Activated CD8-positive, alpha-beta memory T cell treated with anti-CD3 and anti-CD28 coated beads, Interleukin-2, amount 10 ng/mL, durations not matched to agents 7 days and 5 days (primary cell): ENCODE measurements at places on chromosomes 1 and 21. TPM values are rescaled to one million over a fixed set of nuclear protein-coding genes. Genes with fewer than 3 reads are reported as not detected.

Gene AGT
- total RNA-seq: not detected

Gene LCA5L
- total RNA-seq: not detected

Gene RAB3B
- 0.05 TPM for total RNA-seq

Gene HSD3B2
- total RNA-seq: not detected

Gene RNU1-3
- total RNA-seq: 3,744 TPM

Gene AADACL3
- not detected for total RNA-seq

Gene SH3BP5L
- 27.4 TPM for total RNA-seq

Gene SMPDL3B
- total RNA-seq: 0.40 TPM

Gene SPRR2E
- total RNA-seq: not detected

Gene CACNA1E
- total RNA-seq: not detected

Gene NUAK2
- 1.9 TPM for total RNA-seq

Gene APOBEC4
- not detected for total RNA-seq

Gene KIF14
- total RNA-seq: 30.8 TPM

Gene ADGRL2
- total RNA-seq: 0.05 TPM

Gene MAP3K7CL
- total RNA-seq: 9.5 TPM

Gene ARHGEF16
- not detected for total RNA-seq

Gene CDC20
- total RNA-seq: 194 TPM

Gene NOS1AP
- not detected for total RNA-seq

Gene MAP3K6
- 7.4 TPM for total RNA-seq
